ENCODE measurements at places on chromosomes 6 and 20. TPM values are rescaled to one million over a fixed set of nuclear protein-coding genes. Genes with fewer than 3 reads are reported as not detected.

B3GALT4 gene
- total RNA-seq, result not detected

DNA sequence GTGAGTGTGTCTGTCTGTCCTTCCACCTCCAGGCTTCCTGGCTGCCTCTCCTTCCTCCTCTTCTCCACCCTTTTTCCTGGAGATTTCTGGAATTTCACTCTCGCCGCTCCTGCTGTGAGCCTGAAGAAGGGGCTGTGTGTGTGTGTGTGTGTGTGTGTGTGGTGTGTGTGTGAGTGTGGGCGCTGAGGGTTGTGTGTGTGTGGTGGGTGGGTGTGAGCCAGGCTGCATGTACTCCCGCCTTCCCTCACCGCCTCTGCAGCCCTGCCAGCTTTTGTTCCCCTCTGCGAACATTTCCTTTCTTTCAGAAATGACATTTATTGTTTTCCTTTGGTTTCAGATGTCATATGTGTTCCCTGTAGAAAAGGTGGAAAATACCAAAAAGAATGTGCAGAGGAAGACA is 76.0 kb downstream of the SRC start:
- DNase-seq, result no peak

- DNase-seq, result peak; percentile 62
Measured at GRCh38 chr6:161010418-161010817, 18.8 kb downstream of the MAP3K4 start.

DNA sequence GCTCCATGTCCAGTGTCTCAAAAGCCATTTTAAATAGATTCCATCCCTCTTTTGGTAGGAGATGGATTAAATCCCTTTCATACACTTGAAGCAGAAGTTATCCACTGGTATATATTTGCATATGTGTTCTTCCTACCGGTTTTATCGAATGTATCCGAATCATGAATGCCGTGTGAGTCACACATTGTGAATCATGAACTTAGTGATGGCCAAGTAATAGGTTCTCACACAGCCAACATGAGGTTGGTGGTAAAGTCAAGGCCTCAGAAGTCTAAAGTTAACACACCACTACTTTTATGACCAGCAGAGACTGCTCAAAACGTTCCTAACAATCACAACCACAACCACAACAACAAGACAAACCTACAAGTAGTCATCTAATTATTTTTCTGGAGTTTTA is 345.5 kb downstream of the THBS2 start:
- DNase-seq, result peak; percentile 84

C6orf15 gene
- not detected for total RNA-seq

GRCh38 chr6:163335671-163336545 is 78.6 kb upstream of the QKI start:
- DNase-seq, result no peak

DNA sequence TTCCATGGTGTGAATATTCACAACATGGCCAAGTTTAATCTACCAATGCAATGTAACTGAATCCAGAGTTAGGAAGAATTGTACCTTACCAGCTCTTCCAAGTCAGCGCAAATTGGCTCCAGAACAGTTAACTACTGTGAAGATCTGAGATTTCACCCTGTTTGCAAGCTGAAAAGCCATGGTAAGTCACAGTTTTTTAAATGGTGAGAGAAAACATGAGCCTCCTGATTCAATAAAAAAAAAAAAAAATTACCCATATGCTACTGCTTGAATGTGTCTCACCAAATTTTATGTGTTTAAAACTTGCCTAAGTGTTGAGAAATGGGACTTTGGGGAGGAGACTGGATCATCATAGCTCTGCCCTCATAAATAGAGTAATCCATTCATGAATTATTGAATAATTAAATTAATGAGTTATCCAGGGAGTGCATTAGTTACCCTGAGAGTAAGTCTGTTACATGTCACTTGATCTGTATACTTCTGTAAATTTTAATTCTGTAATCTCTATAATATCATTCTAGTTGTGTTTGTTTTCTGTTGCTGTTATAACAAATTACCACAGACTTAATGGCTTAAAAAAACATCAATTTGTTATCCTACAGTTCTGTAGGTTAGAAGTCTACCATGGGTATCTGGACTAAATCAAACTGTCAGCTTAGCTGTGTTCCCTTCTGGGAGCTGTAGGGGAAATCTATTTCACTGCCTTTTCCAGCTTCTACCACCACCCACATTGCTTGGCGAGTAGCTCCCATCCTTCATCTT is 1355.9 kb downstream of the GRIK2 start:
- no peak for DNase-seq

DNA sequence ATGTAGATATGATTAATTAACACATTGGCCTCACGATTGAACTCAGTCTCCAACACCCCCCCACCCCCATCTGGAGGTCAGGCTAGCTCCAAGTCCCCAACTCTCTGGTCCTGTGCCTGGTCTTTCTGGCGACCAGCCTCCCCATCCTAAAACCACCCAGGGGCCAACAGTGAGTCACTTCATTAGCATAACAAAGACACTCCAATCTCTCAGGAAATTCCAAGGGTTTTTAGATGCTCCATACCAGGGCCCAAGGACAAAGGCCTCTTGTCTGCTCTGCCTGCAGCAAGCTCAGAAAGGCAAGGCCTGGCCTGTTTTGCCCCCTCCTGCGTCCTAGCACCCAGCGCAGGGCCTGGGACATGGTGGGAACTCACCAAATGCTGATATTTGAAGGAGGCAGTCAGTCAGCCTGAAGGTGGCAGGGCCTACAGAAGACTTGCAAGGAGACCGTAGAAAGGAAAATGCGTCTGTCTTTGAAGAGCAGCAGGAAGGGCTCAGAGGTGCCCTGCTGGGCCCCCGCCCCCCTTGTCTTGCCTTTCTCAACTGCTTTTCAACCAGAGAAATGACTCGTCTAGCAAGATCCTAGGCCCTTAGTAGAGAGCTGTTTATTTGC is 184.7 kb downstream of the CDH4 start:
- peak; percentile 93 for DNase-seq

KIF25 gene
- not detected for total RNA-seq

DNA sequence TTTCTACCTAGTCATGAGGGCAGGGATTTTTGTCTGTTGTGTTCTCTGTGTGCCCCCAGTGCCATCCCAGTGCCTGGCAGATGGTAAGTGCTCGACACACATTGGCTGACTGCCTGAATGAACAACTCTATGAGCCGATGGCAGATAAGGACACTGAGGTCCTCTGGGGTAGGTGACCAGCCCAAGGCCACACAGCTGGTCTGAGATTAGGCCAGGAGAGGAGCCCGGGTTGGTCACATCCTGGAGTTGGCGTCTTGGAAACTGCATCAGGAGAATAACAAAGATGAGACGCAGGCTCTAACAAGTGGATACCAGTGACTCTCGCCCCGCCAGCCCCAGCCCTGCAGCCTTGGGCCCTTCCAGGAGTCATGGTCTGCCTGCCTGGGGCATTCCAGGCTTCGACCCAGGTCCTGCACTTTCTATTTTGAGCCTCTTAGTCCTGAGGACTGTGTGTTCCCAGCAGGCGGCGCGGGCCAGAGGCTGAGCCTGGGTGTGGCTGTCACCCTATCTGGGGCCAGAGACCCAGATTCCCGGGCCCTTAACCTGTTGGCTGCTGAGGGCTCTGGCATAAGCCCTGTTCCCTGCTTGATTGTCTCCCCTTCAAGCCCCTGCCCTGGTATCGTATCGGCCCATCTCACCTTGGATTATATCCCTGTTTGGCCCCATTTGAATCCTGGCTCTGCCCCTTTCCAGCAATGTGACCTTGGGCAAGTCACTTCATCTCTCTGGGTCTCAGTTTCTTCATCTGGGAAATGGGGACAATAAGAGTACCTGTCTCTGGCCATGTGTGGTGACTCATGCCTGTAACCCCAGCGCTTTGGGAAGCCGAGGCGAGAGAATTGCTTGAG is 88.3 kb downstream of the CEBPB start:
- peak; percentile 60 for DNase-seq

GRCh38 chr6:155374681-155375080 is 60.4 kb upstream of the TFB1M start:
- no peak for DNase-seq

DNA sequence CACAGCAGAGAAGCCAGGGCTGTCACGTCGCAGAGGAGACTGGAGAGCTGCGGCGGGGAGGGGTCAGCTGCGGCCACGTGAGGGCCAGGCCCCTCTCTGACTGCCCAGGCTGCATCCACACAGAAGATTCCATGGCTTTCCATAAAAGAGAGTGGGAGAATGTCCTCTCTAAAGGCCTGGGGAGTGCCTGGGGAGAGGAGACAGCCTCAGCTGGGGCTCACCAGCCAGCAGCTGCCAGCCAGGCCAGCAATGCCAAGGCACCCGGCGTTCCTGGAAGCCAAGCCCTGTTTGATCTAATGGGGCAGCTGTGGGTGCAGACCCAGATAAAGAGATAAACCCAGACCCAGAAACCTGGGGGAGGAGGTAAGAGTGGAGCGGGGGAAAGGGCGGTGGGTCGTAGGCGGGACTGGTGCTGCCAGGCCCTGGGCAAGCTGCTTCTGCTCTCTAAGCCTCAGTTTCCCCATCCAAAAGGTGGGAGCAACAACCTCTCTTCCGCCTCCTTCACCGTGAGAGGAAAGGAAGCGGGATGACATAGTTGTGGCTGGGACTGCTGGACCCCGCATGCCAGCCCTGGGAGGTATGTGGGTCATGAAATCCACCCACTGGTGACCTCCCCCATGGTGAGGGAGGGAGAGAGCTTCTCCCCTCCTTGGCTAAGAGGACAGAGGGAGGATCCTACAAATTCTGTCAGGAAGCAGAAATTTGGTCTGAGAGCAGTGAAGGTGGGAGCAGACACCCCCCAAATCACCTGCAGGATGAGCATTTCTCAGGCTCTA is 3.1 kb upstream of the OSBPL2 start:
- DNase-seq, result peak; percentile 24

Measured in M059J (cell line).